ENCODE measurements at places on chromosomes 1 and 21. TPM values are rescaled to one million over a fixed set of nuclear protein-coding genes. Genes with fewer than 3 reads are reported as not detected.

DNA sequence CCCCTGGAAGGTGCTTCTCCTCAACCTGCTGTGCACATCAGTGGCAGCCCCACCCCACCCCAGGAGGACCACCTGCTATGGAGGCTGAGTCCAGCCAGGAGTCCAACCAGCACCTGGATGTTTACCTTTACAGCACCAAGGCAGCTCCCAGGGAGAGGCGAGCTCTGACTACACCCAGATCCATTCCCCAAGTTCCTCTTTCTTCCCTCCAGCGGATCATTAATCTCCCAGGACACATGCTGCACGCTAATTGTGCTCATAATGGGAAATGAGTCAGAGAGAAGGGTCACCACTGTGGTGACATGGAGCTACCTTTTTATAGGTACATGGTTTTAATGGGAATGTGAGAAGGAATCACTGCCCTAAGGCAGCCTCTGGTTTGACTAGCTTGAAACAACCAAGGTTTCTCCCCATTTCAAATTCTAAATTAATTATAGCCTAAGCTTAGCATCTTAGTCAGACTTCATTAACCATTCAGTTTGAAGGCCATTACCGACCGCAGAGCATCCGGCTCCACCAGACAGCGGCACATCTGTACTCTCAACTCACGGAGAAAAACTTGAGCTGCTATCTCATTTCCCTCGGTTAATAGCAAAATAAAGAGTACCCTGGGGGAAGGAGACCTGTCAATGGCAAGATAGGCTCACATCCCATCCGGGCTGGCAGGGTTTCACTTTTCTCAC is 173.1 kb upstream of the GALNT2 start:
- H3K36me3 ChIP-seq, result no peaks in the 10 kb centered on the region
- no peak overlapping the region for H3K27ac ChIP-seq
- no peaks in the 10 kb centered on the region for H3K27me3 ChIP-seq
- no peak for DNase-seq

- peaks cover 4% of the 10 kb centered on the region for H3K36me3 ChIP-seq
- H3K27ac ChIP-seq, result no peak overlapping the region
- no peak for DNase-seq
- H3K4me3 ChIP-seq, result no peak overlapping the region
- H3K27me3 ChIP-seq, result no peaks in the 10 kb centered on the region
- no peaks in the 10 kb centered on the region for H3K4me1 ChIP-seq
Observed at GRCh38 chr1:11151114-11151513, 38.0 kb upstream of the ANGPTL7 start.

- DNase-seq, result no peak
- no peaks in the 10 kb centered on the region for H3K36me3 ChIP-seq
- no peak overlapping the region for H3K27ac ChIP-seq
- H3K27me3 ChIP-seq, result no peaks in the 10 kb centered on the region
- H3K4me3 ChIP-seq, result no peak overlapping the region
Observed at GRCh38 chr1:175599212-175599705, 144.1 kb downstream of the TNR start.

GRCh38 chr1:18549906-18550305 is 69.2 kb downstream of the KLHDC7A start:
- no peak overlapping the region for H3K27ac ChIP-seq
- DNase-seq, result no peak
- no peaks in the 10 kb centered on the region for H3K27me3 ChIP-seq

- DNase-seq, result no peak
- H3K36me3 ChIP-seq, result no peaks in the 10 kb centered on the region
- no peak overlapping the region for H3K4me3 ChIP-seq
- H3K27me3 ChIP-seq, result no peaks in the 10 kb centered on the region
- no peak overlapping the region for H3K27ac ChIP-seq
Observed at GRCh38 chr1:243489158-243489527, 233.3 kb downstream of the SDCCAG8 start.

GRCh38 chr1:109762821-109763645 is 690 bp downstream of the EPS8L3 start:
- no peaks in the 10 kb centered on the region for H3K36me3 ChIP-seq
- no peak overlapping the region for H3K27ac ChIP-seq
- no peak overlapping the region for H3K4me3 ChIP-seq
- no peaks in the 10 kb centered on the region for H3K4me1 ChIP-seq
- no peaks in the 10 kb centered on the region for H3K27me3 ChIP-seq
- DNase-seq, result peak; percentile 20

DNA sequence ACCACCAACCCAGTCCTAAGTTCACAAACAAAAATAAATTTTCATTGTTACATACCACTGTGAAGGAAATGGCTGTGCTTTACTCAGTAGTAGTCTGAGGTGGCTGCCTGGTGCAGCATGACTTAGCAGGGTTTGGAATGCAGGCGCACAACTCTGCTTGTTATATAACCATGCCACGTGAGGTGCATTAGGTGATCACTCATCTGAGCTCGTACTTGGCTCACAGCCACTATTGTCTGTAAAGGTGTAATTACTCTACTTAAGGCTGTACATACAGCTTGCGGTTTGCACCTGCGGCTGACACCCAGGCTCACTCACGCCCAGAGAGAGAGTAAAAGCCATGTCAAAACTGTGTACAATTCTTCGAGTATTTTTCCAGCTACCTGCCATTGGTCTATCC is 599.4 kb downstream of the LTN1 start:
- H3K4me3 ChIP-seq, result no peak overlapping the region
- no peaks in the 10 kb centered on the region for H3K27me3 ChIP-seq
- H3K4me1 ChIP-seq, result peaks cover 4% of the 10 kb centered on the region
- DNase-seq, result peak; percentile 76
- H3K27ac ChIP-seq, result peak overlapping the region; percentile 60

NASP gene
- 24.2 TPM for total RNA-seq

TMPRSS3 gene
- total RNA-seq, result 7.5 TPM

GPR61 gene
- not detected for total RNA-seq
